AG09309 (cell line): ENCODE measurements at places on chromosomes 16 and 17.

GRCh38 chr16:58507195-58507962, 7.4 kb downstream of the NDRG4 start:
- DNase-seq, result no peak

GRCh38 chr16:87836844-87837581, 32.3 kb downstream of the SLC7A5 start:
- DNase-seq, result no peak

DNA sequence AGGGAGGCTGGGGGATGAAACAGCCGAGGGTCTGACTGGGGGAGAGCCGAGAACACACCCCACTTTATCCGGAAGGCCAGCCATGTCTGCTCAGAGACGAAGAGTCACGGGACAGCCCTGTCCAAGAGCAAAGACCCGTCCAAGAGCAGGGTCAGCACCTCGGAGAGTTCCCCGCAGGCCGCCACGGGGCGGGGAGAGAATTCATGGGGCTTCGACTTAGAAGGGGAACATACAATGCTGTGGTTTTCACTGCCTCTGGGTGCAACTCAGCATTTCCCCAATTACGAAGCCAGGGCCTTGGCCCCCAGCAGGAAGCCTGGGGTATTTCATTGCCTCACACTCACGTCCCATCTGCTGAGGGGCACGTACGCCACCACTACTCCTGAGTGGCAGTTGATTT, 59.3 kb downstream of the JPH3 start:
- DNase-seq, result no peak

- no peak for DNase-seq
Observed at GRCh38 chr17:10060526-10060925, 137.9 kb downstream of the GAS7 start.

DNA sequence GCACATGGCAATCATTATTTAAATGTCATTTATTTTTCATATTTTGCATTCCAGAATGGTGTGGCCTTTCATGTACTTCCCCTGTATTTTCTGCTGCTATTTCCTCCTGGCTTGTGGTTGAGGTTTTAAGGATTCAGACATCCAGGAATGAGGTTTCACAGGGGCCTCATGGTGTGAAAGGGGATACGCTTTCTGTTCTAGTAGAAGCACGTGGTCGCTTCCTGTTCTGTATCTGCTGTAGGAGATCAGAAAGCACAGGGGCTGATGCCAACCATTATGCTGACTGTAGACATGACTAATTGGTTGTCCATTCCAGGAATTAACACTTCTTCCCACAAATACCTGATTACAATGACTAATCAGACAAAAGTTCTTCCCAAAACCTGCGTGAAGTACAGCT, 405.9 kb downstream of the SHISA9 start:
- no peak for DNase-seq

GRCh38 chr16:69277413-69277812, 33.7 kb upstream of the VPS4A start:
- no peak for DNase-seq

GRCh38 chr17:17826342-17826713, 10.5 kb downstream of the SREBF1 start:
- DNase-seq, result no peak

DNA sequence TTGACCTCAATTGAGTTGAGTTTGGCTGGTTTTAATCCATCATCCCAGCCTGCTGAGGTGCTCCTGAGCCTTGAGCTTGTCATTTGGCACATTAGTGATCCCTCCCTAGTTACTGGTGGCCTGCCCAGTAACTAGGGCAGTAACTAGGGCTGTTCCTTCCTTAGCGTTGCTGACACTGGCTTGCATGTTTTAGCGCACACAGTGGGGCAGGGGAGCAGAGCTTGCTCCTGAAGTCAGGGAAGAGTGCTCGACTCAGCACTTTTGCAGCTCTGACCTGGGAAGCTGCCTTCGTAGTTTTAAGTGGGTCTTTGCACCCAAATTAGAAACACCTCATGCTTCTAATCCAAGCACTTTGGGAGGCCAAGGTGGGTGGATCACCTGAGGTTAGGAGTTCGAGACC, 15.7 kb downstream of the CCDC42 start:
- DNase-seq, result no peak

DNA sequence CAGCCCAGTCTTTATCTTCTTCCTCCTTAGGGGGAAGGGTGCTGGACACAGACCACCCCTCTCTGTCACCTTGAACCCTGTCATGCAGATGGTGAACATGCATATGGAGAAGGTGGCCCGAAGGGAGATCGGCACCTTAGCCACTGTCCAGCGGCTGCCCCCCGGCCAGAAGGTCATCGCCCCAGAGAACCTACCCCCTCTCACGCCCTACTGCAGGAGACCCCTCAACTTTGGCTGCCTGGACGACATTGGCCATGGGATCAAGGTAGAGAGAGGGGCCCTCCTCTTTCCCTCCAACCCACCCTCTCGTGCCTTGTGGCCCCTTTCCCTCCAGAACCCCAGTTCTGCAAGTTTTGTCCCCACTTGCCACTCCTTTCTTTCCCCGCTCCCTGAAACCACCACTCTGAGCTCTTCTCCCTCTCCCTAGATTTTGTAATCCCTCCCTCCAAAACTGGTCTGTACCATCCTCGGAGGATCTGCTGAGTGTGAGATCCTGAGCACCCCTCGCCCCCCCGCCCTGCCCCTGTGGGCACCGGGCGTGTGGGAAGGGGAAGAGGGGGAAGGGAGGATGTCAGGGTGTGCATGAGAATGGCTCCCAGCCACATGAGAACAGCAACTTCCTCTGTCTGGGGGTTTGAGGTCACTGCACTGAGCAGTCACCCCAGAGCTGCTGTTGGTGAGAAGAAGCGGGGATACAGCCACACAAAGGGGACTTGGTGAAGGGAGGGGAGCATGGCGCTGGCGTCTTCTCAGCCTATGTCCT, 7.3 kb downstream of the ABI3 start:
- DNase-seq, result no peak

- DNase-seq, result no peak
Observed at GRCh38 chr16:50839356-50839755, 97.5 kb downstream of the CYLD start.

GRCh38 chr17:52636443-52636842, 477.9 kb upstream of the CA10 start:
- no peak for DNase-seq

GRCh38 chr17:44887971-44888954, 11.0 kb downstream of the EFTUD2 start:
- DNase-seq, result no peak

DNA sequence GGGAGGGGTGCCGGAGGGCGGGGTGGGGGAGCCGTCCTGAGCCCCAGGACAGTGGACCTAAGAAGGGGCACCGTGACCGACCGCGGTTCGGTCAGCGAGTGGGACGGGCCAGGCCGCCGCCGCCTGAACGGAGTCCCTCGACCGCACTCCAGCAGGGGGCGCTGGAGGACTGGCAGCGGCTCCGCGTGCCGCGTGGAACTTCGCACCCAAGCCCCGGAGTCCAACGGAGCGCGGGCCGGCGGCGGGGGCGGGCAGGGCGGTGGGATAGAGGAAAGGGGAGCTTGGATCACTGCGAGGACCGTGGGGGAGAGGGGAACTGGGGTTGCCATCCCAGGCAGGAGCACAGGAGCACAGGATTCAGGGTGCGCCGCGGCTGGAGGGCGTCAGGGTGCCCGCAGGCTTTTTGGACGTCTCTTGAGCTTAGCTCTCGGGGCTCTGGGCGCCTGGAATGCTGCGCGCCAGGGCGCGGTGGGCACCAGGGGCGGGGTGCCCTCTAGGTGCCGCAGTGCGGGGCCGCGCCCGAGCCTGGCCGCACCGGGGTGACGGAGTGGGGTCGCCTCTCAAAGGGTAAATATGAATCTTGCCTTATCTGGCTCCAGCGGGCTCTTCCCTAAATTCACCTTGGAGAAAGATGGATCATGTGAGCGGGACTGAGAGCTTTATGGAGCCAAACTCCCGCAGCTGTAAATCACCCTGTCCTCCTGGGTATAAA, 379 bp upstream of the OTOP2 start:
- DNase-seq, result no peak

- DNase-seq, result no peak
Observed at GRCh38 chr17:4573669-4574068, 10.7 kb upstream of the SMTNL2 start.

DNA sequence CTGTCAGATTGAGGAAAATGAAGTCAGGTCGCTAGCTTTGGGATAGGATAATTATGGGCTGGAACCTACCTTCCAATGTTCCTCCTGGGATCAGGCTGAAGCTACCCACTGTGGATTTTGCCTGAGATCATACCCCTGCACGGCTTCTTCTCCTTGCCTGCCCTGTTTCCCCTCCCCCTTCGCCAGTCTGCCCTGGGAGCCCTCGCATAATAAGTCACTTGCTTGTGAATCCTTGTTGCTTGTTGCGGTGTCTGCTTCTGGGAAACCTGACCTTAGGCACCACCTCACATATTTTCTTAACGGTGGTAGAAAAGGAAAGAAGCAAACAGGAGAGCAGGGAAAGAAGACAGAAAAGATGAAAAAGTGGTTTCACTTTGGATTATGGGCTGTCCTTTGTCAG, 13.3 kb upstream of the PMP22 start:
- no peak for DNase-seq

DNA sequence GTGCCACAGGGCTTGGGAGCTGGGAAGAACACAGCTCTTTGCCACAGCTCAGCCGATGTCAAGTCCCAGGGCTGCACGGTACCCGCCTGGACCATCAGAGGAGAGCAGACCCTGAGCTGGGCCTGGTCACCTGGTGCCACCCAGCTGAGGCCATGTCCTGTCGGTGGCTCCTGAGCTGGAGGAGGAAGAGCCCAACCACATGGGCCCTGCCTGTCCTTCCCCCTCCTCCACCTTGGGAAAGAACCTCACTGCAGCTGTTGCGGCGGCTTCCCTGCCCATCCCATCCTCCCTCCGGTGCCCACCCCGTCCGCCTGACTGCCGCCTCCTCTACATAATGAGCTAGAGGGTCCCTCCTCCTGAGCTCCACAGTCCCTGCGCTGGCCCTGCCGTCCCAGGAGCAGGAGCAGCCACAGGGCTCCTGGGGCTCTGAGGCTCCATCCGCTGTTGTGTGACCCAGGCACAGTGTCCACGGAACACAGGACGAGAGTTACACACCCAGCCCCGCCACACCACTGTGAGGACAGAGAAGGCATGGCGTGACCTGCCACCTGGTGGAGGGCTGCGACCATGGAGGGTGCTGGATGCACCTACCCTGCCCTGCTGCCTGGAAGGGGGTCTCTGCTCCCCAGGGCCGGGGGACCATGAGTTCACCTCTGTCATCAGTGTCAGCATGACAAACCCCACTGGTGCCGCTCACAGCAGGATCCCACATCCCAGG, 21.4 kb upstream of the CHMP6 start:
- DNase-seq, result no peak

DNA sequence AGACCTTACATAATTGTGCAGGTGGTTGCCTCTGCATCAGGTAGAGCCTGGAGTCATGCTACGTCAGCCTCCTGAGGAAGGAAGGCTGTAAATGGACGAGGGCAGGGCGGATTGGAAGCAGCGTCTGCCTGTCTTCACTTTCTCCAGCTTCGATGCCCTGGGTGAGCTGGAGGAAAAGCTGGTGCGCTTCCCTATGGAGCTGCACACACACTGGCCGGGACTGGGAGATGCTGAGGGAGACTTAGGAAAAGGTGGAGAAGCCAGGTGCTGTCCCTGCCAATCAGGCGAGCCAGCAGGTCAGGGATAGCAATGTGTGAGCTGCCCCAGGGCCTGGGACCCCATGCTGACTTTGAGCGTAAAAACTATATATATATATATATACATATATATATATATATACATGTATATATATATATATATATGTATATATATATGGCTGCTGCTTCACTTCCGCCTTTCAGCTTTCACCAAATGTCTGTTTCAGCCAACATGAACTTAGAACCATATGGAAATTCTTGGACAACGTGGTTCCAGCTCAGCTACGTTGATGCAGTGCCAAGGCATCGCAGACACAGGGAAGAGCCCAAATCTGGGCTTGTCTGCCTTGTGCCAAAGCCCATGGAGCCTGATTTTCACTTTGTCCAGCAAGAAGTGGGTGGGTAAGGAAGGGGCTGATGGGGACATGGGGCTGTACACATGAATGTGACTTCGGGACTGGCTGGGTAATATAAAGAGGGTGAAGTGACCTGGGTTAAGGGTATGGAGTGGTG, 71.5 kb upstream of the NKD1 start:
- no peak for DNase-seq

GRCh38 chr17:37725601-37726146, 19.2 kb downstream of the HNF1B start:
- no peak for DNase-seq

- peak; percentile 92 for DNase-seq
Observed at GRCh38 chr17:21161498-21162393, 35.0 kb downstream of the DHRS7B start.

DNA sequence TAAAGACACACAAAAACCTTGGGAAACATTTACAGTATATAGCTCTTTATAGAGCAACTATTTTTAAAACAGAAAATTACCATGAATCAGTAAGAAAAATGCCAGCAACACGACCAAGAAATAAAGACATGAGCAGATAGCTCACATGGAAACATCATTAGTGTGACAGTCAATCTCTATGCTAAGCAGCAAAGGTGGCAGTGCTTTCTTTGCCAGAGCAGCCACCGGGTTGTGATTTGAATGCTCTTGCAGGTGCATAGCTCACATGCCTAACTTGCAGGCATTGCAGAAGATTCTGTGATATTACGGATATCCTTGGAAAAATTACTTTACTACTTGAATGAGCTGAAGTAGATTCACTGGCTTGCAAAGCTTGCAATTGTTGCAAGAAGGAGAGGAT, 652.9 kb upstream of the C16orf82 start:
- DNase-seq, result no peak

DNA sequence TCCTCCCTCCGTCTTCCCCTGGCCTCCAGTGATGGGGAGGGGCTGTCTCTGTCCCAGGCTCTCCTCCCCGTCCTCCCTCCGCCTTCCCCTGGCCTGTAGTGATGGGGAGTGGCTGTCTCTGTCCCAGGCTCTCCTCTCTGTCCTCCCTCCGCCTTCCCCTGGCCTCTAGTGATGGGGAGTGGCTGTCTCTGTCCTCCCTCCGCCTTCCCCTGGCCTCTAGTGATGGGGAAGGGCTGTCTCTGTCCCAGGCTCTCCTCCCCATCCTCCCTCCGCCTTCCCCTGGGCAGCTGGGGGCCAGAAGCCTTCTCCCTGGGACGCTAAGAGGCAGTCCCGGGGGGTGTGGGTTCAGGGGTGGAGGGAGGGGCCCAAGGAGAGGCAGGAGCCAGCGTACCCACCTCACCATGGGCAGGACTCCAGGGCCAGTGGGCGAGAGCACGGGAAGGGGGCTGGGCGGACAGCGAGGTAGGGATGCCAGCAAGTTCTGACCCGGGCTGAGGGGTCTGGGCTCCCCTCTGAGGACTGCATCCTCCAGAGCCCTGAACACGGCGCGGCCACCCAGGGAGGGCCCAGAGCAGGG, 14.8 kb downstream of the UTS2R start:
- no peak for DNase-seq

DNA sequence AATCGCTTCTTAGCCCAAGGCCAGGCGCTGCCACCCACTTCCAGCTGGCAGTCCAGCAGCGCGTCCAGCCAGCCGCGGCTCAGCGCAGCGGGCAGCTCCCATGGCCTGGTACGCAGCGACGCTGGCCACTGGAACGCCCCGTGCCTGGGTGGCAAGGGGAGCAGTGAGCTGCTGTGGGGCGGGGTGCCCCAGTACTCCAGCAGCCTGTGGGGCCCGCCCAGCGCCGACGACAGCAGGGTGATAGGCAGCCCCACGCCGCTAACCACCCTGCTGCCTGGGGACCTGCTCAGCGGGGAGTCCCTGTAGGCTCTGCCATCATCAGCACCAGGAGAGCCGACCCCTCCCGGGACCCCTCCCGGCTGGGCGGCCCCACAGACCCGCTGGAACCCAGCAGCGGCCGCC, 24.0 kb downstream of the TMC6 start:
- DNase-seq, result no peak
